T-helper 17 cell (primary cell): ENCODE measurements at places on chromosomes 16 and 17. TPM values are rescaled to one million over a fixed set of nuclear protein-coding genes. Genes with fewer than 3 reads are reported as not detected.

- no peak for DNase-seq
Observed at GRCh38 chr16:80570106-80570478, 29.3 kb downstream of the DYNLRB2 start.

- no peak for DNase-seq
Observed at GRCh38 chr16:21684199-21684598, 20.4 kb downstream of the OTOA start.

DNA sequence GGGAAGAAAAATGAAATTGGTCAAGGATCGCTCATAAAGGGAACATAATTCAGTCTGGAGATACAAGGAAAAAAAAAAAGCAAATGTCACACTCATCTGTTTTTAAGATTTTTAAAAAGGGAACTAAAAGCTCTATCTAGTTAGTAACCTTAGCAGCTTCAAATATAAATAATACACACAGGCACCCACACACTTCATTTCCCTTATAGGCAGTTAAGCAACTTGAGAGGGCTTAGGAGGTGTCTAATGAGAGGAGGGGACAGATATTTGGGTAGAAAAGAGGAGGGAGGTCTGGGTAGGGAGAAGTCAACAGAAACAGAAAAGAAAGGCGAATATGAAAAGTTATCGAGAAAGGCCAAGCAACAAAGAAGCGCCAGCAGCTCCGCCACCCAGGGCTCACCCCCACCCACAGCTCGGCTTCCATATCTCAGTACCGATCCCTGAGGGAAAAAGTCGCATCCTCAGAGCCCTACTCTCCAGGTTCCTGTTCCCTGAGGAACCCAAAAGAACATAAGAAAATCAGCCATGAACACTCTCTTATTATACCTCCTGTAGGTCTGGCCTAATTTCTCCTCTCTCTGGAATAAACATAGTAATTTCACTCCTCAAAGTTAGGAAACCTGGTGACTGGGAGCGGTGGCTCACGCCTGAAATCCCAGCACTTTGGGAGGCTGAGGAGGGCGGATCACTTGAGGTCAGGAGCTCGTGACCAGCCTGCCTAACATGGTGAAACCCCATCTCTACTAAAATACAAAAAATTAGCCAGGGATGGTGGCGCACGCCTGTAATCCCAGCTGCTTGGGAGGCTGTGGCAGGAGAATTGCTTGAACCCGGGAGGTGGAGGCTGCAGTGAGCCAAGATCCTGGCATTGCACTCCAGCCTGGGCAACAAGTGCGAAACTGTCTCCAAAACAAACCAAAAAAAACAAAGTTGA is 69.6 kb upstream of the RCVRN start:
- DNase-seq: no peak

- DNase-seq: no peak
Observed at GRCh38 chr16:86625821-86626220, 47.5 kb downstream of the FOXL1 start.

- DNase-seq: no peak
Observed at GRCh38 chr16:89908236-89908635, 10.4 kb upstream of the MC1R start.

DNA sequence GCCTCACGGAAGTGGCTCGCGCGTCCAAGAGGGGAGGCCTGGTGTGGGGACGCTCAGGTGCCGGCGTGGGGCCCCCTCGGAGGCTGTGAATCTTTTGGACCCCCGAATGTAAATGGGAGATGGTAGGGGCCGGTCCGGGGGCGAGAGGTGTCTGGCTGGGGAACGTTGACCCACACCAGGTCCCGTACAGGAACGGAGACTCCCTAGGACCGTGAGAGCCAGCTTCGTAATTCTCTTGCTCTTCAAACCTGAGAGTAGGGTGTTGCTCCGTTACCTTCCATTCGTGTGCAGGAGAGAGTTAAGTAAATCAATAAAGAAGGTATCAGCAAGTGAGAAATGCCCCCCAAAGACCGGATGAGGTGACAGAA is 481 bp downstream of the LYRM1 start:
- DNase-seq: no peak

Gene SLC9A5
- 1.4 TPM for total RNA-seq

DNA sequence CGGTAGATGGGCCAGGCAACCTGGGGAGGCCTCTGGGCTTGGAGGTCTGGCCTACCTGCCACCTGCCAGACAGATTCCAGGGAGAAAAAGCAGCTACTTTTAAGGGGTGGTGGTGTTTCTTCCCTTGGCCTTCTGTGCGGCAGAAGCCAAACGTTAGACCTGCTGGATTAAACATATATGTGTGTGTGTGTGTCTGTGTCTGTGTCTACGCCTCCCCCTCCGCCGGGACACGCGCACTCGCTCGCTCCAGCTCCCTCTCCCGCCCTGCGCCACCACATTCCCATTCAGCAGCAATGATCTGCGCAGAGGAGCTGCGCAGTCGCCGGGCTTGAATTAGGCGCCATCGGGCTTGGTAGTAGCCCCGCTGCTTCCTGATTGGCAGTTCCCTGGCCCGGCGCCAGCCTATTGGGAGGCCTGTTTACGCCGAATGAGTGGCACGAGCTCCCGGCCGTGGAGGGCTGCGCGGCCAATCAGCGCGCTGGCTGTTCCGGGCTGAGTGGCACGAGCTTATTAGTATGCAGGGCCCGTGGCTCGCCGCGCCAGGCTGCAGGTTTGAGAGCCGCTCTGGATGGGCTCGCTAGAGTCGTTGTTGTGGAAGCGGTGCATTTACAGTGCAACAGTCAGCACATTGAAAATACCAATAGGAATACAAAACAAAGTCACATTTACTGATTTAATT is at the start of gene BAHCC1:
Gene BAHCC1 (plus strand): TSS at position 537 of the 679 bp plus-strand sequence. CDS start 4,283 bp downstream, outside the sequence.
- peak; percentile 62 for DNase-seq

DNA sequence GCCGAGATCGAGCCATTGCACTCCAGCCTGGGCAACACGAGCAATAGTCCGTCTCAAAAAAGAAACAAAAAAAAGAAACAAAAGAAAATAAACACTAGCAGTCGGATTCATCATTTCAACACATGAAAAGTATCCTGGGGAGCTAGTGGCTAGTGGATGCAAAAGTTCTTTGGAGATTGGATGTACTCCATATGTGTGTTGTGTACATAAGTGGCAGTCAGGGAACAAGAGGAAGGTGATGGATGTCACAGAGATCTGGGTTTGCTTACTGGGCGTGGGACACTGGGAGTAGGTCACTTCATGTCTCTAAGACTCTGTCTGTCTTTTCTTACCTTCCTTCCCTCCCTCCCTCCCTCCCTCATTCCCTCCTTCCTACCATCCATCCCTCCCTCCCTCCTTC is 35.4 kb downstream of the MRC2 start:
- DNase-seq: no peak

Gene ZNF19
- total RNA-seq: 6.3 TPM

- no peak for DNase-seq
Observed at GRCh38 chr17:48244814-48245213, 137.2 kb downstream of the SNX11 start.

DNA sequence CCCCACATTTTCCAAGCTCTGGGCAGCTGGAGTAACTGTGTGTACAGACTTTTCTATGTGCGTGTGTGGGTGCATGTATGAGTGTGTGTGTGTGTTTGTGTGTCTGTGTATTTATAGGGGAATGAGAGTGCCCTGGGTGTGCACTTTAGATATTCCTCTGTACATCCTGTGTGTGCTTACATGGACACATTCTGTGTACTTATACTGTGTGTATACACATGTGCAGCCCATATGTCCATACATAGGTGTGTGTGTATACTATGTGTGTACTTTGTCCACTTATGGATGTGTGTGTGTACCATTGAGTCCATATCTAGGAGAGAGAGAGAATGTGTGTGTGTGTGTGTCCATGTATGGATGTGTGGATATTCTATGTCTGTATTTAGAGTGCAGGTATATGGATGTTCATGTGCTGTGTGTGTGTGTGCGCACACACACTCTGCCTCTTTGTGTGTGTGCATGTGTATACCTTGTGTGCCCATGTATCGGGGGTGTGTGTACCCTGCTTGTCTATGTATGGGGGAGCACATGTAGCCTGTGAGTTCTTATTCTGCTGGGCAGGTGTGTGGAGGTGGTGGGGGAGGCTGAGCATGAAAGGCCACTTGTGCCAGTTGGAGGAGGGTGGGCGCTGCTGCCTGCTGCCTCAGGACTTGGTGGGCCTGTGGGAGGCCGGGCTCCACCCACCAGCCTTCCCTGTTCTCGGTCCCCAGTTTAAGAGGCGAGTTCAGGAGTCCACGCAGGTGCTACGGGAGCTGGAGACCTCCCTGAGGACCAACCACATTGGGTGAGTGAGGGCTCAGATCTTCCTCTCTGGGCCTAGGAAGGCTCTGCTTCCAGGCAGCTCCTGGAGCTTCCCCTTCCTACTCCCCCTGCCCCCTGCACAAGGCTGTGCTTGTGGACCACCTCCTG is 11.1 kb downstream of the FMNL1 start:
- no peak for DNase-seq

- DNase-seq: no peak
Observed at GRCh38 chr17:8481089-8481488, 45.4 kb downstream of the NDEL1 start.

GRCh38 chr16:67055712-67056487 is 27.0 kb downstream of the CBFB start:
- no peak for DNase-seq

DNA sequence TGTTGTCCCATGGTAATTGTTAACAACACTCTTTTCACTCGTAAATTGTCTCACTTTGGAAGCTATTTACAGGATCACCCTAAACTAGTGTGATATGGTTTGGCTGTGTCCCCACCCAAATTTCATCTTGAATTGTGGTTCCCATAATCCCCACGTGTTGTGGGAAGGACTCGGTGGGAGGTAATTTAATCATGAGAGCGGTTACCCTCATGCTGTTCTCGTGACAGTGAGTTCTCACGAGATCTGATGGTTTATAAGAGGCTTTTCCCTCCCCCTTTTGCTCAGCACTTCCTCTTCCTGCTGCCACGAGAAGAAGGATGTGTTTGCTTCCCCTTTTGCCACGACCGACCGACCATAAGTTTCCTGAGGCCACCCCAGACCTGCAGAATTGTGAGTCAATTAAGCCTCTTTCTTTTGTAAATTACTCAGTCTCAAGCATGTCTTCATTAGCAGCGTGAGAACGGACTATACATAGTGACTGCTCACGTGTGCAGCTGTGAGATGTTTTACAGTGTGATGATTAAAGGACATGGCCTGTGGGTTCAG is 34.4 kb downstream of the DNAH3 start:
- DNase-seq: no peak

GRCh38 chr17:77488531-77489238 is 347.9 kb downstream of the SEC14L1 start:
- no peak for DNase-seq

DNA sequence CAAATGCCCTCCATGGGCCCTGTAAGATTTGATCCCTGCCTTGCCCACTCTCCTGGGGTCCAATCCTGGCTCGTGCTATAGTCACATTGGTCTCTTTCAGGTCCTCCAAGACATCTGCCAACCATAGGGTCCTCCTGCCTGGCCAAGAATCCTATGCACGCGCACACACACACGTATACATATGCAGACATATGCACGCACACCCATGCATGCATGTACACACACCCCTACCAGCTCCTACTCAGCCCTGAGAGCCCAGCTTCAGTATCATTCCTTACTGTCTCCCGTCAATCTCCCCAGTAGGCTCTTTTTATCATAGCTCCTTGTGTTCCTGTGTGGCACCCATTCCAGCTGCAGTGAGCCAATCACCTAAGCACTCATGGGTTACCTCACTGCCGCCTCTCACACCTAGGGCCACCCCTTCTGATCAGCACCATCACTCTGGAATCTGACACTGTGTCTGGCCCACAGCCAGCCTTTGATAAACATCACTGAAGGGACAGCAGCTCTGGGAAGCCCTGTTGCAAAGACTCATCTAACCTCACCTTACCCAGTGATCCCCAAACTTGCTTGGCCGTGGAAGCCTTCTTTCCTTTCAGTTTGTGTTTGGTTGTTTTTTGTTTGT is 7.9 kb upstream of the DNAH17 start:
- DNase-seq: no peak

Gene SDR42E2
- 1.5 TPM for total RNA-seq

DNA sequence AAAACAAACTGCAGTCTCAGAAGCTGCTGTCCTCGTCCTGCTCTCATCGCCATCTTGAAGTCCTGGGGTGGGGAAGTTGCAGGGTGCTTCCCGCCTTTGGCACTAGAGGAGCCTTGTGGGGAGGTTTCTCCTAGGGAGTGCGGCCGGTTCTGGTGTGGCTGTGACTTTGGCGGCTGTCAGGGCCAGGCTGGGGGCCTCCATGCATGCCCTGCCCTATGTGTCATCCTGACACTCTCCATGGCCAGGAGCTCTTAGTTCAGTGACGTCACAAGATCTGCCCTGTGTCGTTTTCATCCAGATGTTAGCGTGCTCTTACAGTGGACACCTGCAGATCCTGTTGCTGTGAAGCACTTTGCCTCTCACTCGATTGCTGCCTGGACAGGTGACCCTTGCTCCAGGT is 49.6 kb downstream of the PLD6 start:
- DNase-seq: no peak

DNA sequence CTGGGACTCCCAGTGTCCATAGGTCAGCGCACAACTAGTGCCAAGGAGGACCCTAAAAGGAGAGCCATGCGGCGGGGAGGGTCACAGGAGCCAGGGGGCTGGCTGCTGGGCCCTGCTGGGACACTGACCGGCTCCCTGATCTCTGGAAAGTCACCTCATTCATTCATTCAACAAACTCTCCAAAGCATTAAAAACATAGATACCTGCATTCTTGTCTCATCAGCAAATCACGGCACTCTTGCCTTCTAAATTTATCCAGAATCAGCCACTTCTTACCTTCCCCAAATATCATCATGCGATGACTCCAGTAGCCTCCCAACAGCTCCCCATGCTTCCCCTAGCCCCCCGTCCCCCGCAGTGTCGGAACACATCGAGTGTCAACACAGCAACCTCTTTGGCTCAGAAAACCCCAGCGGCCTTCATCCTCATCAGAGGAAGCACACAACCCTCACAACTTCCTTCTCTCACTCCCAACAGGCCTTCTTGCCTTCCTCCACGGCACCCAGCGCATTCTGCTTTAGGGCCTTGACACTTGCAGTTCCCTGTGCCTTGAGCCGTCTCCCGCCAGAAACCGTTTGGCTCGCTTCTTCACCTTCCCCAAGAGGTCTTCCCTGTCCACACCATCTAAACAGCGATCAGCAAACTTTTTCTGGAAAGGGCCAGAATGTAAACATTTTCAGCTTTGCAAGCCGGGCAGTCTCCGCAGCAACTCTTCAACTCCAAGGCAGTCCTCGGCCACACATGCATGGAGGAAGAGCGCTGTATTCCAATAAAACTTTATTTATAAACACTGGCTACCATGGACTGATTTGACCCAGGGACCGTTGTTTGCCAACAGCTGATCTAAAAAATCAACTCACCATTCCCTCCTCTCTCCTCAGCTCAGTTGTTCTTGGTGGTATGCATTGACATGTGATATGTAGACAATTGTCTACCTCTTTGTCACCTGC is 119.5 kb upstream of the TNRC6C start:
- no peak for DNase-seq
